ENCODE measurements at places on chromosomes 12 and 14. TPM values are rescaled to one million over a fixed set of nuclear protein-coding genes. Genes with fewer than 3 reads are reported as not detected.

Gene ACSM4
- not detected for total RNA-seq

Gene INSM2
- total RNA-seq = not detected

Gene CAPZA3
- not detected for total RNA-seq

Gene DPY19L2
- total RNA-seq = 0.97 TPM

Gene CLEC4C
- not detected for total RNA-seq

Gene RD3L
- not detected for total RNA-seq

Gene GRIP1
- 1.7 TPM for total RNA-seq

Gene MYF5
- not detected for total RNA-seq

Gene CISTR
- total RNA-seq = not detected

Gene NAV3
- total RNA-seq = not detected

Gene CCDC197
- not detected for total RNA-seq

Gene DICER1
- 62.8 TPM for total RNA-seq

Gene MMP19
- 0.67 TPM for total RNA-seq

Measured in CD4-positive, alpha-beta memory T cell (primary cell).